T-cell (primary cell): ENCODE measurements at places on chromosomes 3 and 15. TPM values are rescaled to one million over a fixed set of nuclear protein-coding genes. Genes with fewer than 3 reads are reported as not detected.

- DNase-seq = no peak
Observed at GRCh38 chr3:190498293-190498692, 15.6 kb upstream of the IL1RAP start.

- DNase-seq = no peak
Observed at GRCh38 chr15:69718436-69718835, 265.8 kb downstream of the RPLP1 start.

GRCh38 chr3:129950318-129951046 lies 24.0 kb upstream of the TRH start:
- no peak for DNase-seq

GRCh38 chr3:123312331-123313265 lies 110.9 kb downstream of the SEC22A start:
- DNase-seq = no peak

GRCh38 chr15:59255680-59256336 lies 49.2 kb downstream of the LDHAL6B start:
- no peak for DNase-seq

DNA sequence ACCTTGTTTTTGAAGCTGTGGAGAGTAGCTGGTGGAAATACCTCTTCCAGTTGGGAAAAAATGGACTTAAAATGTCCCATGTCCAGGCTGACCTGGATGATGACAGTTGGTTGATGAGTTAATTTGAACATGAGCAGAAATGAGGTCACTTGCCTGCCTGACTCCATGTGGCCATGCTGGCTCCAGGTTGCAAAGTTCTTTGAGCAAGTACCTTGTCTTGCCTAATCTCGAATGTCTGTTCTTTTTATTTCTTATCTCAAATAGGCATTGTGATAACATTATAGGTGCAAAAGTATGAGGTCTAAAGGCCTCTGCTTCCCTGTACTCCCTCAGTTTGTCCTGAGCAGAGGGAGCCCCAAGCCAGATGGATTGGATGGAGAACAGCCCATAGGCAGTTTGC lies 9.0 kb downstream of the MAPKBP1 start:
- DNase-seq = no peak

DNA sequence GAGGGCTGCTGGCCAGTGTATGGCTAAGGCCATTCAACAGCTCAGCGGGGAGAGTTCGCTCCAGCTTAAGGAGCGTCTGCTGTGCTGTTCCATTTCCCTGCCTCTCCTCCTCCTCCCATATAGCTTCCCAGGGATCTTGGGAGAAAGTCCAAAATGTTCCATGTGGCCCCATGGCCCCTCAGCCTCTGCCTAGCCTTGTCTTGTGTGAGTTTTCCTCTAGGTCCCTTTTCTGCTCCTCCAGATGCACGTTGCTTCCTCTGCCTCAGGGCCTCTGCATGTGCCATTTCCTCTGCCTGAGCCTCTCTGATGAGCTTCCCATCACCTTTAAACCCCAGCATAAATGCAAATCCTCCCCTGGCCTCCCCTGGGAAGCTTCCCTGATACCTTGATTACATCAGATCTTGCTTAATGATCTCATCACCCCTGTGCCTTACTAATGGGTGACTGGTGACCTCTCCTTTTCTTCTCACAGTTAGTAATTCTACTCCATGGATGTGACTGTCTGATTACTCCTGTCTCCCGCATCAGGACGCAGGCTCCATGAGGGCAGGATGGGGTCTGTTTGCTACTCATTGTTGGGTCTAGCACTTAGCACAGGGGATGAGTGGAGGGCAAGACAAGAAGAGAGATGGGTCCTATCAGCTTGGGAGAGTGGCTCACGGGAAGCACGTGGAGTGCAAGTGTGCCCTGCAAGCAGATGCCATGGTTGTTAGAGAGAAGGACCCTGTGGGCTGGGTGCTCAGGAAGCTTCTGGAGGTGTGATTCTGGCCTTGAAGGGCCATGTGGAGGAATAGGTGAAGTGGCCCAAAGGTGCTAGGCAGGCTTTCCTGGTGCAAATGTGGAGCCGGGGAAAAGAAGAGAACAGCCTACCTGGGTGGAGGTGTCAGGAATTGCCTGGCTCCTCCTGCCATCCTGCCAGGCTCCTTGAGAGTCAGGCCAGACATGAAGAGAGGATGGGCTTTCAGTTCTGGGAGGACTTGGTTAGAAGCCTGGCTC lies 23.8 kb downstream of the ITGA11 start:
- DNase-seq = no peak

MYL3 gene
- total RNA-seq = not detected

DNA sequence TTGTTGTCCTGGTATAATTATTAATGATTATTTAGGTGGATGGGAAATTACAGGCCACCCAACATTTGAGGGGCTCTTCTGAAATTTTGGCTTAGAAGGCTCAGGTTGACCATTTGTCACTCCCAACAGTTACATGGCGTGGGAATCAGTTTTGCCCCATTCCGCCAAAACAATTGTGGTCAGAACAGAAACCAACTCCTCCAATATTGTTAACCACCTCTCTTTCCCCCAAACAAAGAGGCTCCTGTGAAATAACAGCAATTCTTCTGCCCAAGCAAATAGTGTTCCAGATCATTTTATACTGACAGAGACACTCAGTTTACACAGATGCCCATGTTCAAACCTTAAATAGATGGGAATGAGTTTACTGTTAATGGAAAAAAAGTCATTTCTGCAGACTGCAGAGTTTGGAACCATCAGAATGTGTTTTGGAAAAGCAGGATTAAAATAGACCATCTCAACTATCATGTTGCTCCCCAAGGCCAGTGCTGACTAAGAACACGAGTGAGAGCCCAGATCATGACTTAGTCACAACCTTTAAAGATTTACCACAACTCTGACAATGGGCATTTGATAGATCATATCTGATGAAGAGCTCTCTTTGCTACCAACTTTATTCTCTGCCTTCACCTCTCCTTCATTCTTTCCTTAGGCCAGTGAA lies 102.1 kb downstream of the DUT start:
- DNase-seq = no peak
